ENCODE measurements at places on chromosomes 13 and 19. TPM values are rescaled to one million over a fixed set of nuclear protein-coding genes. Genes with fewer than 3 reads are reported as not detected.

GRCh38 chr13:95954266-95954665 lies 98.9 kb downstream of the UGGT2 start:
- DNase-seq = no peak

GRCh38 chr19:39843919-39844793 lies 2.0 kb downstream of the FBL start:
- DNase-seq = no peak

DNA sequence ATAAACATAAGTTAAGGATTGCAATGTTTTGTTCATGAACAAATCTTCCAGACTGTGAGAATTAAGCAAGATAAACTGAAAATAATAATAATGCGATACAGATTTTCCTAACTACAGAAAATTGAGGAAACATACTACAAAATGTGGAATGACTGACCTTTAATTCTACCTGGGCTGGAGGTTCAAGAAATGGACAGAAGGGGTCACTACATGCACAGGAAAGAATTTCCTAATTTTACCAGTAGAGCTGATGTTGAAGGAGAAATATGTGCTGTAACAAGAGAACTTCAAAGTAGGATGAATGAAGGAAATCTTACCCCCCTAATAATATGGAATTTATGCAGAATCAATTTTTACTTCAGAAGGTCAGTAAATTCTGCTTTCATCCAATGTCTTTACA lies 62.3 kb downstream of the ZNF627 start:
- no peak for DNase-seq

GRCh38 chr13:27472941-27473340 lies 22.6 kb upstream of the MTIF3 start:
- DNase-seq = no peak

DNA sequence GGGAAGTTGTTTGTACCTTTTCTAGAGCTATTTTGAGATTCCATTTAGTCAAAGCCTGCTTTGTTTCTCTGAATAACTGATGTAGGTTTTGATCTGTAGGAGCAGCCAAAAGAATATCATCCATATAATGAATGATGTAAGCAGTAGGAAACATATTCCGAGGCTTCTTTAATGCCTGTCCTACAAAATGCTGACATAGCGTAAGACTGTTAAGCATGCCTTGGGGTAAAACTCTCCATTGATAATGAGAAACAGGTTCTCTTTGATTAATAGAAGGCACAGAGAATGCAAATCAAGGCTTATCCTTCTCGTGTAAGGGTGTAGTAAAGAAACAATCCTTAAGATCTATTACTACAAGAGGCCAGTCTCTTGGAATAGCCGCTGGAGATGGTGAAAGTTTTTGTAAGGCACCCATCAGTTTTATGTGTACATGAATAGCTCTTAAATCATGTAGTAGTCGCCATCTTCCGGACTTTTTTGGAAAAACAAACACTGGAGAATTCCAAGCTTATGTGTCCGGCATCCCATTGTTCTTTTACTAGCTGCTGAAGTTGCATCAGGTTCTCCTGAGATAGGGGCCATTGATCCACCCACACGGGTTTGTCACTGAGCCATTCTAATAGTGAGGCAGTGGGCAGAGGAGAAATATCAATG lies 13.5 kb downstream of the FPR3 start:
- no peak for DNase-seq

DNA sequence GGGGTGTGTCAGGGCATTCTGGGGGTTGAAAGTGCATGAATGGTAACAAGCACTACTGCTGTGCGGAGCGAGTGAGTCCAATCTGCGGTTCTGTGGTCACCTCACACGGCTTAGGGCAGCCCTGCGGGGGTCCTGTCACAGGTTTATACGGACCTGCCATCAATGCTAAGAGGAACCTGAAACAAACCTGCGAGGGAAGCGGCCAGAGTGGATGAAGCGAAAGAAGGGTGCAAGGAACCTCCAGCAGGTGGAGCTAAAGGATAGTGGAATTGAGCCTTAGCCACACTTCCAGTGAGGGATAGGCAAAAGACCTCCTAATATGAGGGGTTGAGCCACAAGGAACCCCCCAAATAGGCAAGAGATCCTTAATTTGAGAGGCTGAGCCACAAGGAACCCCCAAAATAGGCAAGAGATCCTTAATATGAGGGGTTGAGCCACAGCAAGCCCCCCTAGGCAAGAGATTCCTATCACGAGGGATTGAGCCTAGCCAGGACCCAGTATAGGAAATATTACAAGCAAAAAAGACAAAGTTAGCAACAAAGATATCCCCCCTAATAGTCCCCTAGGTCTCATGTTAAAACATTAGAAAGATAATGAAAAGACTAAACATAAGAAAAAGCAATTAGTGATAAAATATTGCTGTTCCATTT lies 6.3 kb upstream of the ZNF69 start:
- DNase-seq = peak; percentile 84

DNA sequence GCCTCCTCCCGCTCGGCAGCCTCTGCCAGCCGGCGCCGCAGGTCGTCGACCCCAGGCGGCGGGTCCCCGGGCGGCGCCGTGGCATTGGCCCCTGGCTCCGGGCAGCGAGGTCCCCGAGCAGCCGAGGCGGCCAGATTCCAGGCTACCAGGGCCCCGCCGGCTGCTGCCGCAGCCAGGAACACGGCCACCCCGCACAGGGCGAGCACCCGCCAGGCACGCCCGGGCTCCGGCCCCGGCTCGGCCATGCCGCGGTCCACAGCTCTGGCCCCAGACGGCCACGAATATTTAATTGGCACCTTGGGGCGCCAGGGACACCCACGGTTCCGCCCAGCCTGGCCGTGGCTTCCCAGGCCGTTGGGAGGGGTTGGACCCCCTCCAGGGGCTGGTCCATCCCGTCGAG lies at the start of gene CCDC194:
Gene CCDC194 (minus strand): TSS at position 283 of the 400 bp plus-strand sequence. CDS start 38 bp downstream, at position 245.
- DNase-seq = no peak

DNA sequence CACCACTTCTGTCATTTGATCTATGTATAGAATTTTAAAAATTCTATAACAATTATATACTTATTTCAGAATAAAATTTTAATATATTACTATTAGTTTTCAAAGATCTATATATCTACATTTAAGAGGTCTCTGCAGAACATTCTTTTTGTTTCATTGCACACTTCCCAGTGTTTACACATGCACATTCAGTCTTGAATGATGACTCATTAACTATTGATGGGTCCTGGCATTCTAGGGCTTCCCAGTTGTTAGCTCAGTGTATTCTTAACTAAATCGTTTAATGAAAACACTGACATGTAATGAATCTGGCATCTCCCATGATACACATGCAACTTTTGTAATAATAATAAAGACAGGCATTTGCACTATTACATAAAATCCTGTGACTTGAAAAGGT lies 324.6 kb downstream of the KLF12 start:
- no peak for DNase-seq

DNA sequence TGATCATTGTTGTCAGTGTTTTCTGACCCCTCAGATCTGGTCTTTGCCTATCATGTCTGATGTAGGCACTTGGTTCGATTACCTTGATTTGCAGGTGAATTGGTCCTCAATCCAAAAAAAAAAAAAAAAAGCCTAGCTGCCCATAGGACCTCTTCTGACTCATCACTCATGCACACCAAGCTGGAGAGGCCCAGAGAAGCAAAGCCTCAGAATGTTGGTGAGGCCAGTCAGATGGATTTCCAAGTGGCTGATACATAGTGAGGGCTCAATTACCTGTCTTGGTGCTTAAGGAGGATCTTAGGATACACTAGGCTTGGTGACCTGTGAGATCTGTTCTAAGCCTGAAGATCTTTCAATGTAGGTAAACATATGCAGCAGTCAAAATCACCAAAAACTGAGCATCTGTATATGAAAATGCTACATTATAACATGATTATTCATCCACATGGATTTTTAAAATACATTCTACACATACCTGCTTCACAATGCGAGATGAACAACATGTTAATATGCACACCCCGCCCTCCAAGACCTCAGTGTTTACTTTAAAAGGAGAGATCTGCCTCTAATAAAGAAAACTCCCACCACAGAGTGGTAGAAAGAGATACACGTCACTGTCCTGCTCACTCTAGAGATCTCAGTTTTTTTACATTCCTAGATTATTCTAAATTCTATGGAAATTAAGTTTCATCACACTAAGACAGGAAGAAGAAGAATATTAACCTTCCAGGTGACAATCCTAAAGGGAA lies 79.9 kb upstream of the RAP2A start:
- DNase-seq = no peak

DNA sequence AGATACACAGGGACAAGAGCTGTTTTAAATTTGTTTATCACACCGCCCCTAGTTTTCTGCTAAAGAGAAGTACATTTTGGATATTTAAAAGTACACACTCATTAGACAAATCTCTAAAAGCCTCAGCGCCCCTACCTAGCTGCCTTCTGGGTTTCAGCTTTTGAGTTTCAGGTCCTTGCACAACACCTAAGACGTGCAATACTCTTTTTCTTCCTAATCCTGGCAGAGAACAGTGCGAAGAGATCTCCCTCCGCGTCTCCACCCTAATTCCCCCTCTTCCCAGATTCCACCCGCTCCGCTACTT lies 421 bp upstream of the KLF5 start:
- peak; percentile 9 for DNase-seq

GRCh38 chr13:99133230-99133629 lies 67.4 kb upstream of the UBAC2 start:
- DNase-seq = no peak

DNA sequence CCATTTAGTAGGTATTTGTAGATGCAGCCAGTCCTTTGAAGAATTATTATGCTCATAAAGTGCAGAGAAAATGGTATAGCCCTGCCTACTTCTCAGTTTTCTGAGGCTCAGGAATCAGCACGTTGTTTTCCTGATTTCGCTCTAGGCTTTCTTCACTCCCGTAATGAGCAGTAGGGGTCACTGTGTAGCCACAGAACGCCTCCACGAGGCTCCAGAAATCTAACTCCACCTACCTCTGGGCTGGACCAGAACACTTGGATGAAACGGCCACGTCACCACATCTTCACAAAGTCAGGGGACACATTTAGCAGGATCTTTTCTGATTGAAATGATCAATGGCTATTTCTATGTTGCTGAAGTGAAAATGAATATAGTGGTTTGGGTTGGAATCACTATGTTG lies 49.8 kb upstream of the GTF3A start:
- peak; percentile 40 for DNase-seq

GRCh38 chr13:27921961-27922882 lies 2.4 kb downstream of the PDX1 start:
- no peak for DNase-seq

DNA sequence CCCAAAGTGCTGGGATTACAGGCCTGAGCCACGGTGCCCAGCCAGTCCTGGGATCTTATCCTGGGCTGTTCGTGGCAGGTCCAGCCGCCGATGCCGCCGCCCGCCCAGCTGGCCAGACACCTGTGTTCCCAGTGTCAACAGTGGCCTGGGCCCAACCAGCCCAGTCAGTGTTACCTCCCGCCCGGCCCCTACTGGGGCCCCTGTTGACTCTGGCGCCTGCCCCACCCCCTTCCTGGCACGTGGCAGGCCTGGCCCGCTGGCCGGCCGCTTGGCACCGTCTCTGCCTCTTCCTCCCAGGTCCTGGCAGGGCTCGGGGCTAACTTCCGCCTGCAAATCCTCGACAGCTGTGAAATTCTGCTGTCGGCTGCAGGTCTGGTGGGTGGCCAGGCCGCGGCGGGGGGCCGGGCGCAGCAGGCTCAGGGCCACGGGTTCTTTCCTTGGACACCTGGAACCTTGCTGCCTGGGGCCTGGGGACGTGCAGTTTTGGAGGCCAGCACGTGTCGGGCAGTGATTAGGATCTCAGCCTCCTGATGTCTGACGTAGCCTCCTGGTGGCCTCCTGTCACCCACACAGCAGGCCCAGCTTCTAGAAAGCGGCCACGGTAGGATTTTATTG lies 9.1 kb downstream of the ARID3A start:
- DNase-seq = no peak

DNA sequence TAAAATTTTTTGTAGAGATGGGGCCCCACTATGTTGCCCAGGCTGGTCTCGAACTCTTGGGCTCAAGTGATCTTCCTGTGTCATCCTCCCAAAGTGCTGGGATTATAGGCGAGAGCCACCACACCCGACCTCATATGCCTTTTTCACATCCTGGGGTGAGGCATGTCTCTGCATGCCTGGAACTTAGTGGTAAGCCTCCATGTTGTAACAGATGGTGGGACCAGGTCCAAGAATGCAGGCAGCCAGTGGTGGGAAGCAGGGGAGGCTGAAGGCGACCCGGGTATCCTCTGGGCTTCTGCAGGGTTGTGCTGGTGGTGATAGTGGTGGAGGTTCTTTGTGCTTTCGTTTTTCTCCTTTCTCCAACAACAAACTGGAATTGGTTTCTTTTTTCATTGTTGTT lies 30.1 kb upstream of the CCDC124 start:
- DNase-seq = no peak

GRCh38 chr19:51321799-51322198 lies 10.4 kb downstream of the IGLON5 start:
- DNase-seq = no peak

DNA sequence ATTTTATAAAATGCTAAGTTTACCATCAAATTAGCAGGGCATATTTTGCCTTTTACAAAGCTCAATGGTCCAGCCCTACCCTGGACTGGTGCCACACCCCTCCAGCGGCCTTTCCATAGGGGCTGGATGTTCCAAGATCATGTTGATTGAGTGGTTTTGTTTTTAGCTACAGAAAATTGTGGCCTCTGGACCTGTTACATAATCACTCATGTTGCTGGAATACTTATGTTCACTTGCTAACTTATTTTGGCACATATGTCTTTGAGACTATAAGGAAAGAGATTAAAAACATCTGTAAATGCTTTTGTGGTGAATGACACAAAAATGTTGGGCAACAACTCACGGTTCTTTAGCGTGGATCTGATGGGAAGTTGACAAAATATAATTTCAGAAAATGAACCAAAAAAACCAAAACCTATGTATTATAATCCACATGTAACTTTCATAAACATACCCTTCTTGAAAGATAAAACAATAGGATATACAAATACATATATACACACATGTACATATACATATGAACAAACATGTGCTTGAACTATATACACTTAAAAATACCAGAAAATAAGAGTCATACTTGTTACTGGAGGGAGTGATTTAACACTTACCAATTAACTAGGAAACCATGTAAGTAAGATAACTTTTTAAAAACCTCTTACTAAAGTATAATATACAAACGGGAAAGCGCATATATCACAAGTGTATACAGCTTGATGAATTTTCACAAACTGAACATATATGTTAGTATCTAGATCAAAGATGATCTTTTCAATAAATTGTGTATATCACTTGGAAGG lies 46.6 kb upstream of the SLC15A1 start:
- DNase-seq = no peak

DNA sequence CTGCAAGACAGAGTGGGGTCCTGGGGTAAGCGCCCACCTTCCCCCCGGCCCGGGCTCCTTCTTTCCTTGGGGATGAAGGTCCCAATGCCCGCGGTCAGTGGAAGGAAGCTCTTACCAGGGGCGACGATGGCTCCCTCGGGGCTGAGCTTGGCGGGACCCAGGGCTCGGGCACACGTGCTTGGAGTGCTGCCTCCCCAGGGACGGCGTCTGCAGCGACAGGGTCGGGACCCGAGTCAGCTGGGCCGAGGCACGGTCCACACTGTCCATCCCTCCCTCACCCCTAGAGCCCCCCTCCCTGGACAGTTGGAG lies 3.5 kb downstream of the JSRP1 start:
- DNase-seq = no peak

The ZNF549 gene
- 7.0 TPM for total RNA-seq

The VAV1 gene
- total RNA-seq = 59.3 TPM

The CGB8 gene
- total RNA-seq = 0.14 TPM

The MATK gene
- total RNA-seq = 12.0 TPM

The ZNF492 gene
- 2.0 TPM for total RNA-seq

The RNF17 gene
- total RNA-seq = 0.05 TPM

The ZNF730 gene
- total RNA-seq = 4.4 TPM

The DACH1 gene
- 2.5 TPM for total RNA-seq

The MEIS3 gene
- 1.7 TPM for total RNA-seq

The MCEMP1 gene
- total RNA-seq = 0.28 TPM

The CLDND2 gene
- 0.76 TPM for total RNA-seq

The CACNG6 gene
- 0.05 TPM for total RNA-seq

The ZNF77 gene
- total RNA-seq = 7.7 TPM

The CFAP97D2 gene
- 0.66 TPM for total RNA-seq
